ENCODE measurements at places on chromosomes 13 and 19.

- no peak overlapping the region for H3K27ac ChIP-seq
- peaks cover 20% of the 10 kb centered on the region for H3K4me1 ChIP-seq
- H3K4me3 ChIP-seq, result no peak overlapping the region
- peaks cover 13% of the 10 kb centered on the region for H3K36me3 ChIP-seq
- DNase-seq, result no peak
Observed at GRCh38 chr19:40689339-40690049, 957 bp downstream of the NUMBL start.

DNA sequence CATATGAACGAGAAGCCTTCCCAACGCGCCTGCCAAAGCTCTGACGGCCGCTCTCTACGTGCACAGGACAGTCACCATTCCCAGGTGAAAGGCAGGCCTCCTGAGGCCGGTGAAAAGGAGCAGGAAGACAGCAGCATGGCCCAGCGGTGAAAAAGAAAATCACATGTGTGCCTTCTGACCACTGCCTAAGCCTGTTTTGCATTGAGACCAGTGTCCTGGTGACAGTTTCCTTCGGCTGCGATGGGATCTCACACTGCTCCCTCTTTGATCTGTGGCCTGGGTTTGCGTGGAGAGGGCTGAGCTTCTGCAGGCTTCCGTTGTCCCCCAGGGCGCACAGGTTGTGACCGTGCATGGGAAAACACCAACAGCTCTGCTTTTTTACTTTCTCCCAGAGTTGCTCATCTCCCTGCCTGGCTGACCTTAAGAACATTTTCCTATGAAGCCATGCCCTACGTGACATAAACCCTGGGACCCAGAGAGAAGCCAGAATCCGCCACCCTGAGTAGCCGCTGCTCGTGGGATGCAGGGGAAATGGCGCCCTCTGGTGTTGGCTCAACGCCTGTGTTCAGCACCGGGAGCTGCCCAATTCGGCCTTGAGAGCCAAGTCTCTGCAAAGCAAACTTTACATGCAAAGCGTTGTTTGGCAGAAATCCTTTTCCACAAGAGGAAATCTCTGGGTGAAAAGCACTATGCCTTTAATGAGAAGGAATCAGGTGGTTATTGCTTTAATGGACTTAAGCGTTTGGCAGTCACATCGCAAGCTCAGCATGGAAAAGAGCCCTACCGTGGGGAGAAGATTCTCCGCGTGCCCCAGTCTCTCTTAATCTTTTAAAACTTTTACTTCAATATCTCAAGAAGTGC lies 112.2 kb upstream of the GPR12 start:
- H3K36me3 ChIP-seq, result no peaks in the 10 kb centered on the region
- H3K27ac ChIP-seq, result no peak overlapping the region
- DNase-seq, result peak; percentile 44
- H3K4me1 ChIP-seq, result no peaks in the 10 kb centered on the region
- peaks cover 4% of the 10 kb centered on the region for H3K27me3 ChIP-seq
- H3K4me3 ChIP-seq, result no peak overlapping the region

DNA sequence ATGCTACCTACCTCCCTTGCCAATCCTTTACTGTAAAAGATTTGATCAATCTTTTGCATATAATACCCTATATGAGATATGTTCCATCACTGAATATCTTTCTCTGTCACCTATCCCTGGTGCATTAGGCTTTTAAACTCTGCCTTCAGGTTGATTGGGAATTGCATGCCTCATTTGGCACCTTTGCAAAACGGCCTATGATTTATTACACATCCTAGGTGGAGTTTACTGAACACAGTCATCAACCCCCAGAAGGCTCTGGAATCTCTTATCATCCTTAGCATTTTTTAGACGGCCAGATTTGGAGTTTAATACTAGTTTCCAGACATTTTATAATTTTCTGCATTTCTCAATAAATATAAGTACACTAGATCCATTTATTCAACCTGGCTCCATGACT lies 448.4 kb upstream of the SLC10A2 start:
- H3K4me3 ChIP-seq, result no peak overlapping the region
- no peaks in the 10 kb centered on the region for H3K27me3 ChIP-seq
- DNase-seq, result no peak
- no peaks in the 10 kb centered on the region for H3K4me1 ChIP-seq
- no peak overlapping the region for H3K27ac ChIP-seq

- no peaks in the 10 kb centered on the region for H3K36me3 ChIP-seq
- no peaks in the 10 kb centered on the region for H3K27me3 ChIP-seq
- H3K27ac ChIP-seq, result no peak overlapping the region
- no peaks in the 10 kb centered on the region for H3K4me1 ChIP-seq
- DNase-seq, result no peak
Observed at GRCh38 chr13:26897706-26898550, 137.3 kb upstream of the GPR12 start.

DNA sequence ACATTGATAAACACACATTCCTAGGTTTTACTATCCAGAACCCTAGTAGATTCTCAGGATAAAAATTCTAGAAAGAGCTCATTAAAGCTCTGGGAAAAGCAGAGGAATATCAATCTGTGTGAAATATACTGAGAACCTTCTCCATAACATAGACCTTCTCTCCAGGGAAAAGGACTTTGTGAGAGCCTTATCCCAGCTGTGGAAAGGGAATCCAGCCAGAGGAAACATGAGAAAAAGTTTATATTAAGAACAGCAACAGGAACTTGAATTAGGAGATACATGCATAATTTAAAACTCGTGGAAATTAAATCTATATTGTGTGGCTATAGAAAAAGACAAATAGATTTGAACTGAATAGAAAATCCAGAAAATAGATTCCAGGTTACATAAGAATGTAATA lies 1639.9 kb downstream of the EFNB2 start:
- H3K4me3 ChIP-seq, result no peak overlapping the region
- no peak overlapping the region for H3K27ac ChIP-seq
- no peaks in the 10 kb centered on the region for H3K27me3 ChIP-seq
- DNase-seq, result no peak
- H3K36me3 ChIP-seq, result no peaks in the 10 kb centered on the region
- no peaks in the 10 kb centered on the region for H3K4me1 ChIP-seq

GRCh38 chr19:7072541-7072940 lies 3.0 kb downstream of the ZNF557 start:
- no peak overlapping the region for H3K4me3 ChIP-seq
- H3K27me3 ChIP-seq, result no peaks in the 10 kb centered on the region
- no peak overlapping the region for H3K27ac ChIP-seq
- H3K36me3 ChIP-seq, result peaks cover 62% of the 10 kb centered on the region

- H3K36me3 ChIP-seq, result no peaks in the 10 kb centered on the region
- no peaks in the 10 kb centered on the region for H3K27me3 ChIP-seq
- H3K27ac ChIP-seq, result no peak overlapping the region
- H3K4me1 ChIP-seq, result peaks cover 8% of the 10 kb centered on the region
- no peak for DNase-seq
- no peak overlapping the region for H3K4me3 ChIP-seq
Observed at GRCh38 chr13:95456815-95457214, 95.7 kb upstream of the CLDN10 start.

GRCh38 chr19:48216933-48217332 lies 38.8 kb downstream of the CARD8 start:
- peaks cover 85% of the 10 kb centered on the region for H3K36me3 ChIP-seq
- no peaks in the 10 kb centered on the region for H3K27me3 ChIP-seq
- H3K27ac ChIP-seq, result no peak overlapping the region
- no peaks in the 10 kb centered on the region for H3K4me1 ChIP-seq
- no peak for DNase-seq
- no peak overlapping the region for H3K4me3 ChIP-seq

- H3K36me3 ChIP-seq, result no peaks in the 10 kb centered on the region
- no peak overlapping the region for H3K4me3 ChIP-seq
- no peaks in the 10 kb centered on the region for H3K27me3 ChIP-seq
- DNase-seq, result no peak
Observed at GRCh38 chr13:72023895-72024294, 156.9 kb upstream of the DACH1 start.

GRCh38 chr13:31029102-31029501 lies 96.6 kb downstream of the TEX26 start:
- no peaks in the 10 kb centered on the region for H3K4me1 ChIP-seq
- H3K4me3 ChIP-seq, result no peak overlapping the region
- H3K36me3 ChIP-seq, result no peaks in the 10 kb centered on the region
- H3K27me3 ChIP-seq, result peaks cover 8% of the 10 kb centered on the region

- no peaks in the 10 kb centered on the region for H3K4me1 ChIP-seq
- DNase-seq, result no peak
- no peak overlapping the region for H3K27ac ChIP-seq
- H3K4me3 ChIP-seq, result no peak overlapping the region
Observed at GRCh38 chr13:103883164-103883563, 816.9 kb upstream of the SLC10A2 start.

DNA sequence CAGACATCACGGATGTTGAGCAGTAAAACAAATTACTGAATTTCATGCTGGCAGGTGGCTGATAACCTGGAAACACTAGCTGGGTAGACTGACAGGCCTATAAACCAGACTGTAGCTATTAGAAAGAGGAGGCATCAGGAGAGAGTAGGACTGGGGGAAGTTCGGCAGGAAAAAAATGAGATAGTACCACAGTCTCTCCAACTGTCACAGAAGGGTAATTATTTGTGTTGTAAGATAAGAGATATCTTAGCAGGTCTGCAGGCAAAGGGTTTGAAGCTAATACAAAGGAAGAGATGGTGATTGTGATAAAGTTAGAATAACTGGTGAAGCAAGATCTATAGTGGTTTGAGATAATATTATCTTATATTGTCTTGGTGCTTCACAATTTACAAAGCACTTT lies 41.7 kb downstream of the MIPEP start:
- DNase-seq, result no peak
- H3K36me3 ChIP-seq, result peaks cover 9% of the 10 kb centered on the region
- peaks cover 3% of the 10 kb centered on the region for H3K4me1 ChIP-seq
- H3K27ac ChIP-seq, result no peak overlapping the region
- H3K4me3 ChIP-seq, result no peak overlapping the region
- no peaks in the 10 kb centered on the region for H3K27me3 ChIP-seq

GRCh38 chr19:19578252-19578651 lies 40.2 kb downstream of the CILP2 start:
- H3K27me3 ChIP-seq, result no peaks in the 10 kb centered on the region
- H3K4me3 ChIP-seq, result no peak overlapping the region
- H3K36me3 ChIP-seq, result peaks cover 8% of the 10 kb centered on the region
- no peak for DNase-seq

DNA sequence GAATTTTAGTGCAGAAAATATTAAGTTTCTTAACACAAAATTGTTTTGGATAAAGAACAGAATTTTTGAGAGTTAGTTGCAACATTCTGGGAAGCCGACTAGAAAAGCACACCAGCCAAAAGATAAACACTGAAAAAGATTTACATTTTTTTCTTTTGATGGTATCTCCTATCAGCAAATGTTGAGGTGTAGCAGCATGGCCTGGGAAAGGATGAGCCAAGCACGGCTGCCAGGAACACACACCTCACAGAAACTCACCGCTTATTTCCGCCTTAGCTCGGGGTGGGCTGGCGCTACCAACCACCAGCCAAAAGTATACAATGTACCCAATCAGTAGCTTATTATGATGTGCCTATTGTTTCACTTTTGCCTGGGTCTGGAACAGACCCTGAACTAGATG lies 134.7 kb downstream of the MIPEP start:
- peaks cover 9% of the 10 kb centered on the region for H3K4me1 ChIP-seq
- H3K27me3 ChIP-seq, result no peaks in the 10 kb centered on the region
- H3K36me3 ChIP-seq, result no peaks in the 10 kb centered on the region
- no peak overlapping the region for H3K27ac ChIP-seq

DNA sequence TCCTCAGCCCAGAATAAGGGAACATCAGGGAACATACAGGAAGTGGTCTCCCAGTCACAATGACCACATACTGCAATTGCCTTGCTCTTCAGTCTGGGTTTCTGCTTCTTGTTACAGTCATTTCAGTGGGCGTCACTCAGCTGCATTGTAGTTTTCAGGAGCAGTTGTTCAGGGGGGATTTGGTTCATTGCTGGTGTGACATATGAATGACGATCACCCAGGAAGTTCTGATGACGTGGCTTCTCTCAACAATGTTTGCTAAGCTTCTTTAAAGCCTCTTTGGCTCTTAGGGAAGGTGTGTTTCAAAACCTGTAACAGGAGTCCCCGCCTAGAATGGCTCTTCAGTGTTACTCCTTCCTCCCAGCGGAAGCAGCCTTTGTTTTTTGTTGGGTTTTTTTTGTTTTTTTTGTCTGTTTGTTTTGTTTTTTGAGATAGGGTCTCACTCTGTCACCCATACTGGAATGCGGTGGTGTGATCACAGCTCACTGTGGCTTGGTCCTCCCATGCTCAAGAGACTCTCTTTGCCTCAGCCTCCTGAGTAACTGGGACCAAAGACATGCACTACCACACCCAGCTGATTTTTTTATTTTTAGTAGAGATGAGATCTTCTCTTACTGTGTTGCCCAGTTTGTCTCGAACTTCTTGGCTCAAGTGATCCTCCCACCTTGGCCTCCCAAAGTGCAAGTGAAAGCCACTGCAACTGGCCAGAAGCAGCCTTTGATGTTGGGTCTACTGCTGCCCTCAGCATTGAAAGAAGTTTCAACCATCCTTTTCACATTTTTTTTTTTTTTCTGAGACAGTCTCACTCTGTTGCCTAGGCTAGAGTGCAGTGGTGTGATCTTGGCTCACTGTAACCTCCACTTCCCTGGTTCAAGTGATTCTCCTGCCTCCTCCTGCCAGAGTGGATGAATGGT lies 1.4 kb upstream of the SCEL start:
- no peak overlapping the region for H3K27ac ChIP-seq
- DNase-seq, result no peak
- H3K27me3 ChIP-seq, result no peaks in the 10 kb centered on the region
- no peaks in the 10 kb centered on the region for H3K36me3 ChIP-seq
